ENCODE measurements at places on chromosomes 2 and 18.

DNA sequence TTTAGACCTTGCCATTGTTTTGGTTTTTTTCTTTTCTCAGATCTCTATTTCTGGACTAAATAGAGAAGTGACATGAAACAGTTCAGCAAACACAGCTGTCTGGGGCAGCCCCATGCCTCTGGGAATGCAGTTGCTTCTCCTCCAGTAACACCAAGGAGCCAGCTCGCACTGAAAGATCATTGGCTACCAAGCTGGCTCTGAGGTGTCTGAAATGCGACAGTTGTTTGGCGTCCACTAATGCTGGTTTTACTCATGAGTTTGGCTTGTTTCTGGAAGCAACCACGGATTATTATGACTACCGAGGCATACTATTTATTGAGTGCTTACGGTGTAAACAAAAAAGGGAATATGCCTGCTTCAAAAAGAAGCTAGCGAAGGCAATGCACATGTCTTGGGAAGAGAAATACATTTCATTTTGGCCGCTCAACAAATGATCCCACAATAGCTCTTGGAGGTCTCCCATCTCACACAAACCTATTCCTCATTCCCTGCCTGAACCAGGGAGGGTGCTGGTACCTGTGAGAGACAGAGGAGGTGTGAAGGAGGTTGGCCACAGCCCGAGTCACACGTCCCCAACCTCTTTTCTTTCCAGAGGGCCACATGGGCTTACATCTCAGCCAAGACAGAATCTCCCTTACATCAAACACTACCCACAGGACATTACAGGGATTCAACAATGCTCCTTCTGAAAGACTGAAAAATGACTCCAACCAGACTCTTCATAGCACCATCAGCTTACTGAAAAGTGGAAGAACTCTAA lies 37.5 kb upstream of the NEB start:
- DNase-seq, result no peak

GRCh38 chr18:22830511-22830910 lies 102.6 kb upstream of the RBBP8 start:
- DNase-seq, result no peak

GRCh38 chr2:178635897-178636296 lies 155.6 kb downstream of the PLEKHA3 start:
- DNase-seq, result no peak

GRCh38 chr18:7789856-7790552 lies 222.9 kb downstream of the PTPRM start:
- peak; percentile 62 for DNase-seq

GRCh38 chr2:53670331-53670730 lies 97.3 kb upstream of the CHAC2 start:
- no peak for DNase-seq

Measured in NCI-H526 (cell line).